Stimulated activated CD8-positive, alpha-beta memory T cell treated with anti-CD3 and anti-CD28 coated beads, Interleukin-15, amount 100 ng/mL, for 4 hours (primary cell): ENCODE measurements at places on chromosomes 4 and X.

GRCh38 chr4:176350671-176351070, 30.9 kb downstream of the SPCS3 start:
- no peak for DNase-seq

GRCh38 chr4:56370377-56370776, 16.9 kb downstream of the AASDH start:
- DNase-seq, result no peak

- no peak for DNase-seq
These were observed 207.0 kb upstream of the TBL1X start for GRCh38 chrX:9257718-9258420.

DNA sequence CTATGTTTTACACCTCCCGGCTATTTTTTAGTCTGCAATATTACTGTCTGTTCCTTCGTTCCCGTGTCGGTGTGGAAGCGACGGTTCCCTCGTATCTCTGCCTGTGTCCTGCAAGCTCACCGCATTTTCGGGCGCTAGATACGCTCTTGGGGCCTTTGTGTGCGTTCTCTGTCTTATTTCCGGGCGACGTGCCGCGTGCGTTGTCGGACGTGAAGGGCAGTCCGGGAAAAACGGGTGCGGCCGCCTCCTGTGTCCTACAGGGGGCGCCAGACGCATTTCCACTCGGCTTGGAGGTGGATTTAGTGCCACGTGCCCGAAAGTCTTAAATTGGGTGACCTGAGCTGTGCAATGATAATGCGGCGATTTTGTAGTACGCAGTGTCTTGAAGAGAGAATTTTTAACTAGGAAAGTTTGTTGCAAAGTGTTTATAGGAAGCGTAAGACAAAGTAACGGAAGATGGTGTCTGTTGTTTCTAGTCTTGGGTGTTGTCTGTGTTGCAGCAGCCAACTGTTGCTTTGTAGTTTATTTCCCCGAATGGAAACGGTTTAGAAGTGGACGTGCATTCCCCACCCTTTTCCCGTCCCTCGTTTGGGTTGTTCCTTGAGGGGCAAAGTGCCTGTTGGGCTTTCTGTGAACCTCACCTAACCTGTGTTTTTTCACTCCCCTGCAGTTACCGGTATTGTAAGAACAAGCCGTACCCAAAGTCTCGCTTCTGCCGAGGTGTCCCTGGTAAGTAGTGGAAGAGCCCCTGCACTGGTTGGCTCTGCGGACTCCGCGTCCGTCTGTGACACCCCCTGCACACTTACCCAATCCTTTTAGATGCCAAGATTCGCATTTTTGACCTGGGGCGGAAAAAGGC, 720 bp downstream of the RPL10 start:
- peak; percentile 70 for DNase-seq

- DNase-seq, result no peak
These were observed 19.6 kb upstream of the CHM start for GRCh38 chrX:86066998-86067397.

GRCh38 chr4:101418055-101418454, 70.7 kb upstream of the PPP3CA start:
- peak; percentile 25 for DNase-seq

- DNase-seq, result no peak
These were observed 71.3 kb downstream of the STIM2 start for GRCh38 chr4:26931966-26932365.

GRCh38 chr4:146545102-146545501, 23.4 kb upstream of the SLC10A7 start:
- DNase-seq, result no peak

GRCh38 chrX:129791961-129792570, 12.3 kb downstream of the SASH3 start:
- DNase-seq, result no peak

DNA sequence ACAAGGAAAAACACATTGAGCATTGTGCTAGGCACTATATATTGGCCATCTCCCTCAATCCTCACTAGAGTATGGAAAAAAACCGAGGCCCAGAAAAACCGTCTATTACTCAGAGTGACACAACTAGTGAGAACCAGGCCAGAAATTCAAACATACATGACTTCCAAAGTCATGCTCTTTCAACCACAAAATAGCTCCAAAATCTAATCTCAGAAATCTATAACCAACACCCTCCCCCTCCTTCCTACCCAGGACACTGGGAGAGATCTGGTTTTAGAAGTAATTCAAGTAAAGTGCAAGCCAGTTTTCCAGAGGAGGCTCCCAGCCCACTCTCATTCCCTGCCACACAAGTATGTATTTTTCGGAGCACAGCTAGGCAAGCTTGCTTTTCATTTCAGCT, 7.6 kb downstream of the HS3ST1 start:
- no peak for DNase-seq

- no peak for DNase-seq
These were observed 20.9 kb upstream of the RAB40A start for GRCh38 chrX:103540145-103540544.

DNA sequence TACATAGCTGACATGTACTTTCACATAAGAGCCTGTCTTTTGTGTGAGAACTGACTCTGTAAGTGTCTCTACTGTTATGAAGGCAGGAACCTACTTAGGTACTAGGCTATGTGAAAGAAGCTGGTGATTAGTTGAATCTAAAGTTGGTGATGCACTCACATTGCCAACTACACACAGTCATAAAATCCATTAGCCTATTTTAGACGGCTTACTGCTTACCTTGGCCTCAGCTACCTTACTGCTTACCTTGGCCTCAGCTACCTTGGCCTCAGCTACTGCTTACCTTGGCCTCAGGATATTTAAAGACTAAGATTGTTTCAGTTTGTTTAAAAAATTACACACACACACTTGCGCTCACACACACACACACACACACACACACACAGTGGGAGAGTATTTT, 549.7 kb downstream of the IL1RAPL1 start:
- DNase-seq, result no peak

- no peak for DNase-seq
These were observed 37.8 kb upstream of the EXOC1L start for GRCh38 chr4:55781812-55782211.

- no peak for DNase-seq
These were observed 1.8 kb upstream of the HGFAC start for GRCh38 chr4:3440011-3440410.

DNA sequence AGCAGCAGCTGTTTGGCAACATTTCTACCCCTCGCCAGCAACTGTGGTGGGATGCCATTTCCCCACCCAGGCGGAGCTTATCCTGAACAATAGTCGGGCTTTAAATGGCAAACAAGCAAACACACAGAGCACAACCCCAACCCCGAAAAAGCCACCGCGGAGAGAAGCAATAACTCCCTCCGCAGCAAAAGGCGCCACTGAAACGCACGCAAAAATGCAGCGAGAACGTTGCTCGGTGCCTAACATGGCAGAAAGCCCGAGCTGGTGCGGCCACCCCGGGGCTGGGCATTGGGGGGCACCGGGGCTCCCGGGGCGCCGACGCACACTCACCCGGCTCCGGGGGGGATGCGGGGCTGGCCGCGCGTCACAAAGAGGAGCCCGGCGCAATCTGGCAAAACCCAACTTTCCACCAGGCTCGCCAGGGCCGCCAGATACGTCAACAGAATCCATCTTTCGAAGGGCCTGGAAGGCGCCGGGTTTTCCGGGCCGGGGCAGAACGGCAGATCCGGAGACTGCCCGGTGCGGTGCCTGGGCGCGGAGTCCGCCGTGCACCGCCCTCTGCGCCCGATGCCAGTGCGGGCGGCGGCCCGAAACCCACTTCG, 818 bp downstream of the RAI2 start:
- DNase-seq, result no peak
